COR-L47 (cell line): ENCODE measurements at places on chromosomes 3 and 15.

GRCh38 chr3:24387000-24387399 is 107.7 kb downstream of the THRB start:
- no peak for DNase-seq

- DNase-seq: peak; percentile 52
These were observed 24.0 kb downstream of the STX19 start for GRCh38 chr3:94004301-94004910.

DNA sequence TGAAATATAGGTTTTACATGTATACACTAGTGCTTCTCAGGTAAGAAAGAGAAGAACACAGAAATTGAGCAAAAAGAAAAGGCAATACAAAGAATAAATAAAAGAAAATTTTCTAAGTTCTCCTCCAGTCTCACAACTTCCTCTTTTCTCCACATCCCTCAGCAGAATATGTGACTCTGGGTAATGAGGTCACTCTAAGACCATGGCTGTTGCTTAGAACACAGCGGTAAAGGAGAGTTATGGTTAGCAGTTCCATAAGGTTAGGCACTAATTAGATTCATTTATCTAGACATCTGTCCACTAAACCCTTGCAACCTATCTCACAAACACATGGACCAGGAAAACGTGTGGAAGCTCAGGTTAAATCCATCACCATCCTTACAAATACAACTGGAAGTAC is 47.9 kb downstream of the IGSF11 start:
- DNase-seq: no peak

DNA sequence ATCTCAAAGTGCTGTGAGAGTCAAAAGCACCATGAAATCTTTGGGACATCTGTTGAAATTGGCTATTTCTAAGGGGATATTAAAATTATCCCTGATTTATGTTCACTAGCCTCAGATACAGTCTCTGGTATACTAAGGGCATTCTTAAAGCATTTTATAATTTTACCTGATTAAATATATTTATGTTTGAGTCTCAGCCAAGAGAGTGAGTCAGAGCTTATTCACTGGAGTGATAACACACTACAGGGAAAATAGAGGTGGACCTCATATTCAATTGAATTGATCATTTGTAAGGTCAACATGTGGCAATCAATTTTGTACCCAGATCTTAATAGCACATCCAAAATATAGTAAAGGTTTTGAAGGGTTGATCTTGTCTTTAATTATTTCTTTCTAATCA is 733.6 kb downstream of the EPHA3 start:
- DNase-seq: no peak

- DNase-seq: no peak
These were observed 170.2 kb downstream of the PDE8A start for GRCh38 chr15:85151861-85152260.

GRCh38 chr3:10583798-10584708 is 78.7 kb upstream of the ATP2B2 start:
- no peak for DNase-seq

DNA sequence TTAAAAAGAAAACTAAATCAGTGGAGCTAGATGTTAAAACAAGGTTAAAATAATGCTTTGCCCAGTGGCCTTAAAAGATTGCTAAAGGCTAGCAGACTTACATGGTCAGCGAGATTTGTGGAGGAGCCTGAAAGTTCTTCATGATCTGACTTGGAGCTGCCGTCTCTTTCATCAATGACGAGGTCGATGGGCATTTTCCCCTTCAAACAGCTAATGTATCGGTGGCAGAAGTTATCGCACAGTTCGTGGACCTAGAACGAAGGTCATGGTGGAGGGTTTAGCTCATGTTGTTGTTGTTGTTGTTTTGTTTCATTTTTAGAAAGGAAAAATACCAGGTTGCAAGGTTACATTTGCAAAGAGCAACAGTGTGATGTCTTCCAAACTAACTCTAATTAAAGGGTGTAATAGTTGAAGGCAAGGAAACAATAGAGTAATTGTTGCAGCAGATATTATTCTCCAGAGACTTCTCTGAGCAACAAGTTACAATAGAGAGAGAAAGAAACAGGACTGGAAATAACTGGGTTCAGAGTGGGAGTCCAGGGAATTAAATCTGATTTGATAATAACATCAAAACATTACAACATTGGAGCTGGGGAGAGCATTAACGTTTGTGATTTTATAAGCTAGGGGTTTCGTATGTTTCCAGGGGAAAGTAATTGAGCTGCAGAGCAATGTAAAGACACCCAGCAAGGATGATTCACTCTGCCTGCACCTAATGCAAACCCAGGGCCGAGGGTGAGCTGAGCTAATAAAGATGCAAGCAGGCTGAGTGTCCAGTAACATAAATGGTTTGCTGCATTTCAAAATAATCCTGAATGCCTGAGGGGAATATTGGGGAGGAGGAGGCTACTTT is 6.6 kb downstream of the MEIS2 start:
- no peak for DNase-seq

DNA sequence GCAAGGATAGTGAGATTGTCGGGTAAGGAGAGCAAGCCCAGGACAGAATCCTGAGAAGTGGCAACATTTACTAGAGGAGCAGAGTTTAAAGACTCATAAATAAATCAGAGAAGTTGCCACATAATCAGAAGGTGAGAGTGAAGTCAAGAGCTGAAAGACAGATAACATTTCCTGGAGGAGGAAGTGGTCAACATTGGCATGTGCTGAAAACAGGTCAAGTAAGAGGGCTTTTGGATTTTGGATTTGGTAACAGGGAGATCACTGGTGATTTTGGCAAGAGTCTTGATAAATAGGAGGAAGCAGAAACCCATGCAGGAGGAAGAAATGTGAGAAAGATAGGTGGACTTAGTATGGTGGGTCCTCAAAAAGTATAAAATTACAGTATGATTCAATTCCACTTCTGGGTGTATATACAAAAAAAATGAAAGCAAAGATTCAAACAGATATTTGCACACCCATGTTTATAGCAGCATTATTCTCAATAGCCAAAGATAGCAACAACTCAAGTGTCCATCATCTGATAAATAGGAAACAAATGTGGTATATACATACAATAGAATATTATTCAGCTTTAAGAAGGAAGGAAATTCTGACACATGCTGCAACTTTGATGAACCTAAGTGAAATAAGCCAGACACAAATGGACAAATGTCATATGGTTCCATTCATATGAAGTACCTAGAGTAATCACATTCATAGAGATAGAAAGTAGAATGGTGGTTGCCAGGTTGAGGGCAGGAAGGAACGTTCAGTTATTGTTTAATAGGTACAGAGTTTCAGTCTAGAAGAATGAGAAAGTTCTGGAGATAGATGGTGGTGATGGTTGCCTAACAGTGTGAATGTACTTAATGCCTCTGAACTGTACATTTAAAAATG is 27.3 kb upstream of the MBNL1 start:
- no peak for DNase-seq

DNA sequence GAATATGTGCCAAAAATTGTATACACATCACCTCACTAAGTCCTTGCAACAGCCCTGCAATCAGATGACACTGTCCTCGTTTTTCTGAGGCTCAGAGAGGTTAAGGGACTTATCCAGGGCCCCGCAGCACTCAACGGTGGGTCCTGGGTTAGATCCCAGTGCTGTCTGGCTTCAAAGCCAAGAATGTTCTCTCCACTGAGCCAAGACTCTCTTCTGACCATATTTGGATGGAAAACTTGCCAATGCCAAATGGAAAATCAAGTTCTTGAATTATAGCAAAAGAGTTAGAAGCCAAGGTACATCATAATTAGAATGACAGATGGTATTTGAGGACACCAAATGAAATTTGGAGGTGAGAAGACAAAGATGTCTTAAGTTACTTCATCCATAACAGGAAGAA is 75.9 kb downstream of the NCEH1 start:
- no peak for DNase-seq

- no peak for DNase-seq
These were observed 197.5 kb upstream of the C2CD4B start for GRCh38 chr15:62362608-62363007.

- no peak for DNase-seq
These were observed 24.8 kb downstream of the ATP10A start for GRCh38 chr15:25838191-25838870.

GRCh38 chr15:89226359-89227221 is 5.2 kb upstream of the RLBP1 start:
- DNase-seq: no peak

- no peak for DNase-seq
These were observed 85.6 kb downstream of the MYLK start for GRCh38 chr3:123798550-123798949.

GRCh38 chr15:49570672-49571071 is 49.9 kb downstream of the FAM227B start:
- DNase-seq: no peak

GRCh38 chr15:39581242-39581792 is 438 bp downstream of the THBS1 start:
- DNase-seq: no peak

DNA sequence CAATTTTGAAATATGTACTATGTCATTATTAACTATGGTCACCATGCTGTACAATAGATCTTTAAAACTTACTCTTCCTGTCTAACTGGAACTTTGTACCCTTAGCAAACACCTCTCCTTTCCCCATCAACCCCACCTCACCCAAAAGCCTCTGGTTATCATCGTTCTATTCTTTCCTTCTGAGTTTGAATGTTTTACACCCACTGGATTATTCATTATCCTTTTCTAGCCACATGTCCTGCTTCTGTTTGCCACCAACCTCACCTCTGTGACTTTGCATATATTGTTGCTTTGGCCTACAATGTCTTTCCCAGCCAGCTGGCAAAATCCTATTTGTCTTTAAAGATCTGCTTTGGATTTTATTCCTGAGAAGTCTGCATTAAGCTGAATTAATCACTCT is 102.6 kb upstream of the TSPAN3 start:
- DNase-seq: no peak

- DNase-seq: no peak
These were observed at the start of gene ST3GAL6 for GRCh38 chr3:98763076-98763475. Gene ST3GAL6 (plus strand): TSS chr3:98763340. CDS start chr3:98768441, 5,101 bp downstream.

GRCh38 chr3:195803289-195803908 is 8.3 kb downstream of the MUC4 start:
- DNase-seq: no peak

DNA sequence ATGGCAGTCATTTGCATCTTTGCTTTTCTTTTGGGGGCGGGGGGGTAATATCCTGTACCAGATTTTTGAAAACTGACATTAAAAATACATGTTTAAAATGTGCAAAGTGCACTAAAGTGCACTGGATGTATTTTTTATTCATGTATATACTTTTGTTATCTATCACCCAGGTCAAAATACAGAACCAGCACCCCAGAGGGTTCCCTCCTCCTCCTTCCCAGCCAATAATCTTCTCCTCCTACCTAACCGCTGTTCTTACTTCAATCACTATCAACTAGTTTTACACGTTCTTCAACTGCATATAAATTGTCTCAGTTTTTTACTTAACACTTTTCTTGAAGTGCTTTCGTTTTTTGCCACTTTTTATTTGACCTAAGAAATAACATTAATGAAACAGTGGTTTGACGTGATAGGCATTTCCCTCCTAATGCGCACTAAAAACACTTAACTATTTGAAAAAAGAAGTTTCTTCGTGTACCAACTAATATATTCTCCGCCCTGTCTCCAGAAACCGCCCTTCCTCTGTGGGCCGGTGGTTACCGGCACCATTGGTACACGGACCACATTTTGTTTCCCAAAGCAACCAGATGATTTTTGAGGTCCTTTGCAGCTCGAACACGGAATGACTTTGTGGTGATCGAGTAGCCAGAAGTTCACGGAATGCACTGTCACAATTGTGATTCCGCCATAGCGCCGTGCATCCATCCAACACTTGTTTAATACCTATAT is 836 bp upstream of the AKAP13 start:
- DNase-seq: no peak

DNA sequence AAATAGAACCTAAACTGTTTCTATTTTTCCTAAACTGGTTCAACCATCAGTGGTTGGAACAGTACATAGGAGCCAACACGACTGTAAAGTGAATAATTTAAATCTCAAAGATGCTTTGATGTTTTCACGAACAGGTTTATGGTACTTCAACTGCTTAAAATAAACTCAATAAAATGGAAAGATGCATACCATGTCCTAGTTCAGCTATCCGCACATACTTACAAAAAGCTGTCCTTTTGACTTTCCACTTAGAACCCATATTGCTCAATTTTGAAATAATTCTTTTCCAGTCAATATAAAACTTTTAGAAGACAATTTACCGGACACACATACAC is 902 bp downstream of the CMTM6 start:
- DNase-seq: no peak

- no peak for DNase-seq
These were observed 127.8 kb upstream of the P2RY1 start for GRCh38 chr3:152706991-152707713.

DNA sequence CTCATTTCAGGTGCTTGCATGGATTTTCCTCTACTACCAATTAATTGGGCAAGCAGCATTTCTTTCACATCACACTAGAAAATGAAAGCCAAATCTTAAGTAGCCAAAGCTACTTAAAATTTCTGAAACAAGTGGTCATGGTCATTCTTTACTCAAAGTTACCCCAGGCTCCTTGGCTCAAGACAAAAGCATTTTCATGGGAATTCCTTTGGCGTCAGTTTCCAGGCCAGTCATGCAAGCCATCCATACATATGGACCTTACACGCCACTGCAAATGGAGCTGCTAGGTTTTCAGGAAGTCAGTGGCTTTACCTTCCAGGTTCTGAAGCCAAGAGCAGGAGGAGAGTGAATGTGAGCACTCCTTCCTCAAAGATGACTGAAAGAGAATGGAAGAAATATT is 83.7 kb upstream of the IL12A start:
- no peak for DNase-seq

DNA sequence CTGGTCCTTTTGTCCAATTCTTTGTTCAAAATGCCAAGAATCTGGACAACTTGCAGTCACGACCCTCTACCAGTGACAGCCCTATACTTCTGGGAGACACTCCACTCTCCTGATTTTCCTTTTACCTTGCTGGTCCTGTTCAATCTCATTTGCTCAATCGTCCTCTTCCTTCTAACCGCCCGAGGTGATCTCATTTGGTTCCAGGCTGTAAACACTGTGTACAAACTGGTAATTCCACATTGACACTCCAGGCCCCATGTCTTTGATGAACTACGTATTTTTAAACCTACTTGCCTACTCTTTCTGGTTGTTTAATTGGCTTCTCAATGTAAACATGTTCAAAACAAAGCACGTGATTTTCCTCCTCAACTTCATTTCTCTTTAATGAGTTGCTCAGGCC is 23.7 kb upstream of the C3orf49 start:
- no peak for DNase-seq

- no peak for DNase-seq
These were observed 50.5 kb downstream of the CTDSPL start for GRCh38 chr3:37912052-37912733.
